Activated T-cell treated with anti-CD3 and anti-CD28 coated beads, Interleukin-2, amount 50 U/mL, for 72 hours (primary cell): ENCODE measurements at places on chromosomes 1 and 21. TPM values are rescaled to one million over a fixed set of nuclear protein-coding genes. Genes with fewer than 3 reads are reported as not detected.

Gene S100A13
- total RNA-seq, result 13.5 TPM

Gene TNFSF4
- total RNA-seq, result 2.0 TPM

Gene LCE2B
- total RNA-seq, result not detected

Gene SHISAL2A
- total RNA-seq, result 9.2 TPM

Gene NCDN
- 24.7 TPM for total RNA-seq

Gene RNU1-3
- 1,100 TPM for total RNA-seq

Gene CRP
- total RNA-seq, result not detected

Gene RGS4
- not detected for total RNA-seq

Gene TAL1
- total RNA-seq, result 0.30 TPM

- DNase-seq, result peak; percentile 60
Measured at GRCh38 chr1:231315887-231316286, 21.8 kb downstream of the EXOC8 start.

DNA sequence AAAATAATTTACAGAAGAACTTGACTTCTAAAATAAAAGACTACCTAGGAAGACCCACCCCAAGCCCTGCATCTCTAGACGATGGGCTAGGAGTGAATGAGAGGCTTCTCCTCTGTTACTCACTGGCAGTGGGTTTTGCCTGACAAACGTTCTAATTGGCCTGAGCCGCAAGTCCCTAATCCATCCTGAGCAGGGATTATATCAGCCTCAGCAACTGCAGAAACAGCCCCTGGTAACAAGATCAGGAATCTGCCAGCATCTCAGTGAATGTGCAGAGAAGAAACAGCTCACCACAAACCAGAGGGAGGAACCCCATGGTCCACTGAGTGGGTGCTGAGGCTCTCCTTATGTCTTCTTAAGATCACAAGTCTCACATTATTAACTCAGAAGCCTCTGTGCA lies 240.6 kb downstream of the BRINP2 start:
- no peak for DNase-seq

- DNase-seq, result no peak
Measured at GRCh38 chr21:44519346-44520325, 20.4 kb downstream of the KRTAP10-1 start.

GRCh38 chr1:68429233-68429808 lies 20.4 kb downstream of the RPE65 start:
- DNase-seq, result no peak

- peak; percentile 17 for DNase-seq
Measured at GRCh38 chr1:109547463-109548320, 723 bp upstream of the GNAI3 start.

- DNase-seq, result no peak
Measured at GRCh38 chr1:85093644-85094043, 45.3 kb upstream of the MCOLN3 start.

DNA sequence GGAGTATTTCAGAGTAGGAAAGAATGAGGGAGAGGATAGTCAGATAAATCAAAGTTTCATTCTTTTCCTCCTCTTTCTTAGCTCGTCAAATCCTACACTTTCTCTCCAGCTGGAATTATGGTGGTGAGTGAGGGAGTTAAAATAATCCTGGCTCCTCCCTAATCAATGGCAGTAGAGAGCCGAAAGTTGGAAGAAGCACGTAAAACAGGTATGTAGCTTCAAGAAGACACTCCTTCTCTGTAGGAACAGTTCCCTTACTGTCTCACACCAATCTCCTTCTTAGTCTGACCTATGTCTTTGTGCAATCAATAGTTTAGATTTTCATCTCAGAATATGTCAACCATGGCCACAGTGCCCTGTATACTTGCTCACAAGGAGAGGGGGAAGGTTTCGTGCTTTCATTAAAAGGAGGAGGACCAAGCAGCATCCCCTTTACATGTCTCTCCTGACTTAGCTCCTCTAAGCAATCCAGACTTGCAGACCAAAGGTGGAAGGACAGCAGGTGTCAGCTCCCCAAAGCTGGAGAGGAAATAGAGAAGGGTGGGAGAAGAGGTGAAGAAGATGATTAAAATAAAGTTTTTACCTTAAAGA lies 878 bp downstream of the MINDY1 start:
- DNase-seq, result no peak

- DNase-seq, result no peak
Measured at GRCh38 chr1:47837866-47838561, 159.2 kb downstream of the TRABD2B start.

- peak; percentile 47 for DNase-seq
Measured at GRCh38 chr1:8661185-8662110, 156.0 kb downstream of the RERE start.

DNA sequence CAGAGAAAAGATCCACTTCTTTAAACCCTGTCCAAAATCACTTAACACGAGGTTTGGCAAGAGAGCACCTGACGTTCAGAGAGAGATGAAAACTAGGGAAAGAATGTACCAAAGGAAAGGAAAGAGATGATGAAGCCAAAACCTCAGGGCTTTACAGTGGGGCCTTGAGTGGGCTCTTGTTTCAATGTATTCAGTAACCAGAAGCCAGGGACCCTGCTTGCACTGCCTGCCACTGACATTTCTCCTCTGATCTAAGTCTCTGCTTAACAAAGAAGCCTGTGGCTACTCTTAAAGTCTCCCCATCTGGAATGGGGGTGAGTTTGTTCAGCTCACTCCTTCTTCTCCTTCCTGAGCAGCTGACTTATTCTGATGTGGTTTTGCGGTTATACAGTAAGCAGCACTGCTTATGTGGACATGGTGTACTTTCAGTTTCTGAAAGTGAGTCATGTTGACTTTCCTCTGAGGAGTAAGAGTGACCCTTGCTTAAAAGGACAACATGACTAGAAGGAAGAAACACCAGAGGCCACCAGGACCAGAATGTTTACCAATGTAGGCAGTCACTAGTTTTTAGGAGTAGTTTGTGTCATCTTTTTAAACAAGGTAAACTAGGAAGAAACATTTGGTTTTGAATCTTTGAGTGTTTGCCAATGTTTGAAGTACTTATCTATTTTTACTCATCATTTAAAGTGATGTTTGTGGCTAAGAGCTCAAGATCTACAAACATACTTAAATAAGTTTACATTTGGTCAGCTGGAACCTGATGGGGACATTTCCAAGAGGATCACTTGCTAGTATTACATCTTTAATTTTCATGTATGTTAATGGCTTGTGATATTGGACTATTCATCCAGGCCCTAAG lies 87.4 kb downstream of the FASLG start:
- peak; percentile 35 for DNase-seq

DNA sequence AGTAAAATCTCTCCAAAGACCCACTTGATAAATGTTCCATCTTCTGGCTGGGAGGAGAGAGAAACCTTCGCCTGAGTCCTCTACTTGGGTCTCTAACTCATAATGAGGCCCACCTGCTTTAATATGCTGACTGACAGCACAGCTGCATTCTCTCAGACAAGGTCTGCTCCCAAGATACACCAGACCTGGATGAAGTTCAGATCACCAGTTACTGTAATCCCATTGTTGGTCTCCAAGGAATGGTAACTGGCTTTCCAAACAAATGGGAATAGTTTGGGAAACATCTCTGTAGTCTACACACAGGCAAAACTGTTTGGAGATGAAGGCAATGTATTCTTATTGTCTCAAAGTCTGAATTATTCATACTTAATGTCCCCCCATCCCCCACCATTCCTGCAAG lies 27.9 kb upstream of the COL24A1 start:
- no peak for DNase-seq

- DNase-seq, result no peak
Measured at GRCh38 chr1:9719978-9720722, 68.6 kb downstream of the PIK3CD start.

- DNase-seq, result no peak
Measured at GRCh38 chr1:225746361-225747179, 31.1 kb upstream of the SRP9 start.

DNA sequence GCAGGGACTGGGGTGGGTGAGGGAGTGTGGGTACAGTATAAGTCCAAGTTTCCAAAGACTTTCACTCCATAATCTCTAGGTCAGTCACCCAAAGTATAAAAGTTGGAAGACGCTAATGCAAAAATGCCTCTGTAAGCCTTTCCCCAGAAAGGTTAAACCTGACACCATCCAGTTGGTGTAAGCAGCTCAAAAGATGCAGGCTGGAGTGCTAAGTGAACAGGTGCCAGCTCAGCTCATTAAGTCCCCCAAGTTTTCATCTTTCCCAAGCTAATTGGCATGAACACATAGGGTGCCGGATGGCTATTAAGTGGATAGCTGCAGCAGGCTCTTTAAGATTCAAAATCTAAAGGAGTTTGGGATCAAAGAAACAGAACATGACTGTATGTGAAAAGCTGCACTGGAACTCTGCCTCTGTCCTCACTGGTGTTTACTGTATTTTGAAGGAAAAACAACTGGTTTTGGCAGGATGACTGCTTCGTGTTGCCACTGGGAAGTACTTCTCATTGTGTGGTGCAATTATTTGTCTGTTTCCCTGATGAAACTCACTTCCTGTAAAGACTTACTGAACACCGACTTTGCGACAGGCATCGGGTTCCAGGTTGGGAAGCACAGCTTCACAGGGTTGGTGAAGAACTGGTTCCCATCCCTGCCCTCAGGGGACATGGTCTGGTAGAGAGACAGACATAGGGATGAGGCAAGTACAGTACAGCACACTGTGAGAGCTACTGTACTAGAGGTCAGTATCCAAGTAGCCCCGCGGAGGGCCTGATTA lies 152.7 kb downstream of the DAB1 start:
- no peak for DNase-seq

- no peak for DNase-seq
Measured at GRCh38 chr21:19239696-19240095, 836.1 kb upstream of the TMPRSS15 start.
